ENCODE measurements at places on chromosomes 2 and 18.
A peak's percentile ranks its signal among the peaks of the same experiment; 100 is the strongest.

DNA sequence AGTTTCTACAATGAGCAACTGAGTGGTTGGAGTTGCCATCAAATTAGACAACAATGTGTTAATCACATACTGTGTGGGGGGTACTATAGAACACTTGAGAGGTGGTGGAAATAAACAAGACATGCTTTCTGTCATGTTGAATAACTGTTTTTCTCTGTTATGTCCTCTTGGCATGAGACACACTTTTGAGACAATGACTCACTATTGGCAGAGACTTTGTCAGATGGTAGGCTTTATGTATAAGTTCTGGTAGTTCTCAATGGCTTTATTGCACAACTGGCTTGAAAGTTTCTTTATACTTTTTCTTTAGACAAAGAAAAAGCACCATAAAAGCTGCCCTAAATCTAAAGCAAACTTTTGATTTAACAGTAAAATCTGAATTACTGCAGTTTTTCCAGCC is 578.7 kb downstream of the ADCYAP1 start:
- DNase-seq = no peak

DNA sequence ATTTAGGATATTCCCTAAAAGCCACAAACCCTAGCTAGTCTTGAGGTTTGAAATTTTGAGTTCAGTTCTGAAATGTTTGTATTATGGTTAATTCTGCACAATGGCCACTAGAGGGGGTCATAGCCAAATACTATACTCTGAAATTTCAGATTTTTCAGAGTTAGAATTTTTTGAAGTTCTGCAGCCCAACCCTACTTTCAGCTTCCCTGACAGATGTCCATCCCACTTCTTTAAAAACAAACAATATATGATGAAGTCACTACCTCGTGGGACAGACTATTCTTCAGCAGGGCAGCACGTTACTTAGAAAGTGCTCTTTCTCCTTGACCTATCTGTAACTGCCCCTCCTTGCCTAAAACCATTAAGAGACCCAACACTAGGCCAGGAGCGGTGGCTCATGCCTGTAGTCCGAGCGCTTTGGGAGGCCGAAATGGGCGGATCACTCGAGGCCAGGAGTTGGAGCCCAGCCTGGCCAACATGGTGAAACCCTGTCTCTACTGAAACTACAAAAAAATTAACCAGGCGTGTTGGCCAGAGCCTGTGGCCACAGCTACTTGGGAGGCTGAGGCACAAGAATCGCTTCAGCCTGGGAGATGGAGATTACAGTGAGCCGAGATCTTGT is 48.2 kb upstream of the PAPOLG start:
- no peak for DNase-seq

- DNase-seq = no peak
Observed at GRCh38 chr2:71078624-71079023, 10.2 kb downstream of the NAGK start.

GRCh38 chr18:80166240-80166639 is 57.2 kb downstream of the ADNP2 start:
- no peak for DNase-seq

GRCh38 chr2:127011796-127012195 is 95.2 kb downstream of the BIN1 start:
- DNase-seq = no peak

DNA sequence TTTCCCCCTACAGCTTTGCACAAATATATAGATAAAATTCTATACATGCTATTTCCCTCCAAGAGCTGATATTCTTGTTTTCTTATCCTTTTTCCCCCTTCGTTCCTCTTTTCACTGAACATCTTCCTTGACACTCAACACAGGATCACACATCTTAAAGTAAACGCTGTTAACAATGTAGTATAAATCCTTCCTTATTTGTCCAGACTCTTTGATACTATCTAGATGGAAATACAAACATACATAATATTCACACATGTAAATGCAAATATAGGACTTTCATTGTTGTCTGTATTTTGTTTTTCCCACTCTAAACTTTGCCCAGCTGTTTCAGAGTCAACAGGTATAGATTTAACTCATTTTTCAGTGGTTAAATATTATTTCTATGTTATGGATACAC is 3.0 kb upstream of the TACR1 start:
- no peak for DNase-seq

DNA sequence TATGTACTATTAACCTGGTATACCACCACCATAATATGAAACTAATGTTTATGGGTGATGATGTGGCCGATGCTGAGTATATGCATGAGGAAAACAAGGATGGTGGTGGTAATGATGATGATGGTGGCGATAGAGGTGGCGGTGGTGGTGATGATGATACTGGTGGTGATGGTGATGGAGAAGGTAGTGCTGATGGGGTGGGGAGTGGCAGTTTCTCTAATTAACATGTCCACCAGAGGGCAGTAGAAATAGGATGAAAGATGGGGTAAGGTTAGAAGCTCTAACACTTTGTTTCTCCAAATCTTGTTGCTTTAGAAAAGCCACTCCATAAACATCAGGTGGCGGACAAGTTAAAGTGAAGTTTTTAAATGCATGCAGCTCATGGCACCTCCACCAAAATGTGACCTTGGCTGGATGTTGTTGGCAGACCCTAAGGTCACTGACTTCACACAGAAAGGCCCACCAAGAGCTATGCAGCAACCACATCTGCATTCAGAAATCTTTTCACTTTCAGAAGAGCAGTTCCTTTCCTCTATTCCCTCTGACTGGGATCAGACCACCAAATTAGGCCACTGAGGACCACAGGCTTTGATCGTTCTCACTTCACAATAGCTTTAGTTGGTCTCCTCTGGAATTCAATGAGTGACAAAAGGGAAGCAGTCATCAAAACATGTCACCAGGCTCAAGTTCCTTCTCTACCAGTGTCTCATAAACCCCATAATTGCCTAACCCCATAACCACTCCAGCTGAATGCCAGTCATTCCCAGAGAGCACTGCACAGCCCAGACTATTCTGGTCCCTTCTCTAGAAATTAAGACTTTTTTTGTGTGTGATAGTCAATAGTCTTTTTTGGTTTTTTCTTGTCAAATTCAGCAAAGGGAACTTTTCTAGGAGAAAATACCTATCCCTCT is 7.5 kb upstream of the BCL11A start:
- DNase-seq = no peak

DNA sequence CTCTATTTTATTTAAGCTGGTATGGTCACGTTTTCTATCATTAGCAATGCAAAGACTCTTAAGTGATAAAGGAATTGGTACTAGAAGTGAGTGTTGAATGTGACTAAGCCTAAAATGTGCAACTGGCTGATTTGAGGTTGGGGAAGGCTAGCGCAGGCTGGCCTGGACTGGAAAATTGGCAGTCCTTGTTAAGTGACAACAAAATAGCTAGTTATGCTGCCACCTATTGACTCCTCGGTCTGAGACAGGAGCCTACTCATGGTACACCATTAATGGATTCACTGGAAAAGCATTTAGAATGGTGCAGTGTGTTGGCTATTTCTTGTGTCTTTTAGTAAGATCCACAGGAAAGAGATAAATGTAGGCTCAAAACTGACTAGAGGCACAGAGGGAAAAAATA is 5.7 kb upstream of the WIPF1 start:
- peak; percentile 90 for DNase-seq

DNA sequence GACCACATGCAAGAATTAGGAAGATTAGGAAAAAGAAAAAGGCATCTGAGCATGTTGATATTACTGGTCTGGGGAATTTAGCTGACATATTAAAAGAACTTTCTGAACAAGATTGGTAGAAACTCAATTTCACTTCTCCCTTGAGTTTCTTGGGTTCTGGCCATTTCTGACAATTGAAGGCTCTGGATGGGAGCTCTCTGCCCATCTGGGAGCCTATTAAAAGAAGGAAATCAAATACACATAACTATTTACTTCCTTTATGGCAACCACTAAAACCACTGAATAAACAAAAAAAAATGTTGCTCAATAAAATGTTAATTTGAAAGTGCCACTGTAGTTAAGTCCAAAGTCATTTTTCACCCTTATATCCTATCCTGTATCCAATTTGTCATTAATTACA is 216.8 kb upstream of the HNMT start:
- no peak for DNase-seq

- no peak for DNase-seq
Observed at GRCh38 chr2:164873210-164873908, 31.7 kb upstream of the COBLL1 start.

GRCh38 chr18:46705521-46705920 is 48.5 kb upstream of the LOXHD1 start:
- no peak for DNase-seq

GRCh38 chr2:84878896-84879583 is 1.8 kb downstream of the TRABD2A start:
- no peak for DNase-seq

DNA sequence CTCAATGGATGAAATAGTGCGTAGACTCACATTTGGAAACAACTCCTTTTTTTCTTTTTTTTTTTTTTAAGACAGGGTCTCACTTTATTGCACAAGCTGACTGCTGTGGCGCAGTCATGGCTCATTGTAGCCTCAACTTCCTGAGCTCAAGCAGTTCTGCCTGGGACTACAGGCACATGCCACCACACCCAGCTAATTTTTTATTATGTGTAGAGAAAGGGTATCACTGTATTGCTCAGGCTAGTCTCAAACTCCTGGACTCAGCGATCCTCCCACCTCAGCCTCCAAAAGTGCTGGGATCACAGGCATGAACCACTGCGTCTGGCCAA is 17.4 kb downstream of the HAT1 start:
- no peak for DNase-seq

GRCh38 chr18:23099621-23100020 is 35.7 kb upstream of the CABLES1 start:
- DNase-seq = no peak

DNA sequence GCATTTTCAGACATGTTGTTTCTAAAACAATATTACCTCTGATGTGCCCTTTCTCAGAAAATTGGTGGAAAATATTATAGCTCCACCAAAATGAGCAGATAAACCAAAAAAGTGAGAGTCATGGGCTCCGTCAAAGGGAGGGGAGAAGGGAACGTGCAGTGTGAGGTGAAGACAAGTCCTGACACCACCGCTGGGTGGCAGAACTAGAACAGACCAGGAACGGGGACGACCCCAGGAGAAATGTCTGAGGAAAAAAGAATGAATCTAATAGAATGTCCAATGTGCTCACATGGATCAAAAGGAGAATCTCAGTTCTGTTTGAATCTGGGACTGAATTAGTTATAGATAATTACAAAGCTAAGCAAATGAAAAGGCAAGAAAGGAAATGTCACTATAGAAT is 22.6 kb upstream of the BCL2 start:
- DNase-seq = no peak

DNA sequence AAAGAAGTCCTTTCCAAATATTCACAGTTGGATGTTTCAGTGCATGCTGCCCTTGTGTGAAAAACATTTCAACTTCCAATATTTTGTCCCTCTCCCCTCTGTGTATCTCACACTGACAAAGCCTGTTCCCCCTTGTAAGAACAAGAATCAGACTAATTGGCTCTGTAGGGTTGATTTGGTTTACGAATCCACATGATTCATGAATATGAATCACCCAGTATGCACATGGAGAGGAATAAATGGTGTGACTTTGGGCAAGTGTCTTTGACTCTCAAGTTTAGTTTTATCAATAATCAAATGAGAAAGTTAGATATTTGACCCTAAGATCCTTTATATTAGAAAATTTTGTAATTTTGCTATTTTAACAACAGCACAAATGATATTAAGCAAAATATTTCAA is 9.3 kb upstream of the CDH20 start:
- DNase-seq = no peak

DNA sequence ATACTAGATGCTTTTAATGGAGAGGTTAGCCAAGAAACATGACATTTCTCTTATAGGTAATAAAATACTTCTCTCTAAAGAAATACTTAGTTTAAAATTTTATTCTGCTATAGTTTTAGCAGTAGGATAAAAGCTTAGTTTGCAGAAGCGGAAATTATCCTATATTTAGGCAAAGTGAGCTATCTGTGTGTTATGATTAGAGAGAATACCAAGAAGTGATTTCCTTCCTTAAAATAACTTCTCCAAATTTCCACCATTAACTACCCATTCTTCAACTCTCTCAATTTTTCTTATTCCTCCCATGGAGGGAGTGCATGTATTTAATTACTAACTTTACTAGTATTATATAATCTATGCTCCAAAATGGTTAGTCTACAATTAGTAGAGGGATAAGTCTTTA is 15.8 kb upstream of the IL1RL1 start:
- no peak for DNase-seq

DNA sequence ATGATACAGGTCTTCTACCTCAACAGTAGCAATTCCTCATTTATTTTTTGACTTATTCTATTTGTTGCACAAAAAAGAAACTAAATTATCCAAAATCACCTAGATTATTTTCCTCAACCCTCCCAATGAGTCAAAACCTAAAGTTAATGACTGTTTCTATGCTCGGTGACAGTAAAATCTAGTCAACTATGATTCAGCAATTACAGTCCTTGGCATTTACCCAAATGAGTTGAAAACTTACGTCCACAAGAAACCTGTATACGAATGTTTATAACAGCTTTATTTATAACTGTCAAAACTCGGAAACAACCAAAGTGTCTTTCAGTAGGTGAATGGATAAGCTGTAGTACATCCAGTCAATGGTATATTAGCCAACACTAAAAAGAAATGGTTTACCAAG is 439.3 kb downstream of the CBLN2 start:
- no peak for DNase-seq

- DNase-seq = no peak
Observed at GRCh38 chr2:54411801-54412354, 44.2 kb upstream of the SPTBN1 start.

GRCh38 chr2:154032220-154032619 is 160.5 kb downstream of the GALNT13 start:
- no peak for DNase-seq

GRCh38 chr2:171521361-171522051 is 768 bp upstream of the CYBRD1 start:
- no peak for DNase-seq

GRCh38 chr2:8729939-8730338 is 48.1 kb downstream of the ID2 start:
- no peak for DNase-seq

DNA sequence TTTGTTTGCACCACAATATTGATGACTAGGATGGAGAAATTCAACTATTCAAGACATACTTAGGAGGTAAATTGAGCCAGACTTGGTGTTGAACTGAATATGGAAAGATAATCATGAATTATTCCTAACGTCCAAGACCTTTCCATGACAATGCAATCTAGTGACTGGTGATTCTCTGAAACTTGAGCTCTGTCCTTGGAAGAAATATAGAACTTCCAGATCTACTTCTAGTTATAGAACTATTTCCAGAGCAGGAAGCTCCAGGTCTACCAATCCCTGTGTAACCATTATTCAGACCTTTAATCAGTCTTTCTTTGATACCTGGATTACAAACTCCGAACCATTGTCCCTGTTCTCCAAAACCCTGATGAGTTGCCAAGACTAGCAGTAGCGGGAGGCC is 272.6 kb upstream of the SLC14A2 start:
- no peak for DNase-seq

DNA sequence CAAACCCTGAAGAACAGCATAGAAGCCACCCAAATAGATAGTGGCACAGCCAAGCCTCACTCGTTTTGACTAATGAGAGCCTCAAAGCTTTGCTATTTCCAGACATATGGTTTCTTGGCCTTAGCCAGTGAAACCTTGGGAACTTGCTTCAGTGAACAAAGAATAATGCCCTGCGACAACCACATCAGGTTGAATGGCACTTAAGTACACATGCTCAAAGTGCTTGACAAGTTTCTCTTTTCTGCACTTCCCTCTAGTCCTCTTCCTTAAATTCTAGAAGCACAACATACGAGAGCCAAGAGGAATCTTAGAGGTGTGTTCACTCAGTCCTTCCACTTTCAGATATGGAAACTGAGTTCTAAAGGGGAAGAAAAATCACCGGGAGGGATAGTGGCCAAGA is 258.3 kb downstream of the HAUS1 start:
- DNase-seq = no peak

- DNase-seq = no peak
Observed at GRCh38 chr18:79631761-79632446, 47.7 kb upstream of the CTDP1 start.

Measured in posterior cingulate gyrus (tissue), 11 donors.